ENCODE measurements at places on chromosomes 11 and 22.

DNA sequence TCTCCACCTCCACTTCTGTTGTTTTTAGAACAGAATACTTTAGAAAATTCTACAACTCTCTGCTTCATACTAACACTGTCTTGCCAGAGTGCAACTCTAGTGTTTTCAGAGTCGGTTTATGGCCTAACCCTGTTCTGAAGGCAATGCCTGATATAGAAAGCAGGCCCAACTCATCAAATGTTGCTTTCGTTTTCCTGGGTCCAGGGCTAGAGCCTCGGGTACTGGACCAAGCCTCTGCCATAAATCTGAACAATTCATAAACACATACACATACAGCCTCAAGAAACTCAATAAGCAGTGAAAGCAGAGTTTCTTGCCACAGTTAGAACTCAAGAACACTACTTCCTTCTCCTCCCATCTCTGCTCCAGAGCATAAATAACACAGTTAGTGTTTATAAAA, 9.8 kb downstream of the TMEM218 start:
- no peak for DNase-seq

DNA sequence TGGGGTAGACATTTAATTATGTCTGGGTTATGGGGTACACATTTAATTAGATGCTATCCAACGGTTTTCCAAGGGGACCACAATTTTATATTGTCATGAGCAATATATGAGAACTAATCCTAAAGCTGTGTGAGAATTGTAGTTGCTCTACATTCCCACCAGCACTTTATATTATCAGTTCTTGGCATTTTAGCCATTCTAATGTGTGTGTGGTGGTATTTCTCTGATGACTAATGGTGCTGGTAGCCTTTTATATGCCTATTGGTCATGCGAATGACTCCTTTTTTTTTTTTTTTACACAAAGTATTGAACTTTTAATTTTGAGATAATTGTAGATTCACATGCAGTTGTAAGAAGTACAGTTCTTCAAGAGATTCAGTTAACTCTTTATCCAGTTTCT, 26.2 kb downstream of the TMEM135 start:
- no peak for DNase-seq

GRCh38 chr11:107263844-107264563, 193.6 kb downstream of the CWF19L2 start:
- DNase-seq, result no peak

DNA sequence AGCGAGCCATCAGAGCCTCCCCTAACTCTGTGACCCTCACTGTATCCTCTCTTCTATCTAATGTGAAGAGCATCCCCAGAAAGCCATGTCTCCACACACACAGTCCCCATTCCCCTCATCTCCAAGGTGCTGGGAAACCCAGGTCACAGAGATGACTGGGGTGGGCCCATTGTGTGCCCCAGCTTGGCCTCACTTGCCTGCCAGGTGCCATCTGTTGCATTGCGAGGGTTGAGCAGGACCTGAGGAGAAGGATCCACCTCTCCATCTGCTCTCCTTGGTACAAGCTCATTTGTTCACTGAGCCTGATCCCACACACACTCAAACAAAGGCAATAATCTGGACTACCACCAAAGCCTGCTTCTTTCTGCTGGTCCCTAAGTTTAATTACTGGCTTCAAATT, 118.8 kb downstream of the SPATA19 start:
- DNase-seq, result no peak

GRCh38 chr11:36567694-36568093, at the start of gene RAG1:
Gene RAG1 (plus strand): TSS chr11:36568007. CDS start chr11:36573305, 5,298 bp downstream.
- no peak for DNase-seq

- no peak for DNase-seq
Observed at GRCh38 chr11:72955466-72955865, 141.3 kb downstream of the ATG16L2 start.

DNA sequence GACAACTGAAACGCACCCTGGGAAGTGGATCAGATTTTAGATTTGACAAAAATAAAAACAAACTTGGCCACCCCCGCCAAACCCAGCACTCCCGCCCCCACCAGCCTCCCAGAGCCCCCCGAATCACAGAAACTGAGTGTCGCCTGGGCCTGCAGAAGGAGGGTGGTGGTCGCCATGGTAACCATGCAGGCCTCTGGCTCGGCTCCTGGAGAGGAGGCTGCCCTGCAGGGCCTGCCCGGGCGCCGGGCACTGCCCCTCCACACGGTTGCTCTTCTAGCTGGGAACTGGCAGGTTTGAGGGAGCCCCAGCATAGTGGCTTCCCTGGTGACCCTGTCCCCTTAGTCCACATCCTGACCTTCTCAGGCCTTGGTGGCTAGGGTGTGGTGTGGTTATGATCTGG, 19.3 kb downstream of the CACNA1I start:
- DNase-seq, result no peak

DNA sequence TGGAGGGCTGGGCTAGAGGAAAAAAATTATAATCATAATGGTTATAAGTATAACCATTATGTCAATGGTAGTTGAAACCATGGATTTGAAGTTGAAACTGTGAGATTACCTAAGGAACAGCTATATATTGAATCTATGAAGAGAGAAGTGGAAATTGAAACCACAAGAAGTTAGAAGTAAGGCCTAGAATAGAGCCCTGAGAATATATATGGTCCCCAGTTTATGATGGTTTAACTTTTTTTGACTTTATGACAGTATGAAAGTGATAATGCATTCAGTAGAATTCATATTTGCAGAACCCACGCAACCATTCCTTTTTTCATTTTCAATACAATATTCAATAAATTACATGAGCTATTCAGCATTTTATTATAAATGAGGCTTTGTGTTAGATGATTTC, 15.0 kb downstream of the AASDHPPT start:
- DNase-seq, result no peak

DNA sequence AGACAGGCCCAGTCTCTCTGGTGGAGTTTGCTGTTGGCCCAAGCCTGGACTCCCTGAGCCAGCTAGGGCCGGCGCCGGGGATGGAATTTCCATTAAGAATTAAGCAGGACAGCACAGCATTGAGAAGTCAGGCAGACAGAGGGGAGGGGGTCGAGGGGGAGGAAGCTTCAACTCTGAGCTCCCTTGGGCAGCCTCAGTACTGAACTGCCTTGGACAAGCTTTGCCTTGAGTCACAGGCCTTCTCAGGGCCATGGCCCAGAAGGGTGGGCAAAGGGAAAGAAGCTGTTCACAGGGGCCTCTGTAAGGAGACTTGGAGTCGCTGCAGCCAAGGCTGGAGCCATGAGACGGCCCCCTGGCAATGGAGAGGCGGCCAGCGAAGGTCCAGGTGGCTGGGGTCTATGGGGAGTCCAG, 2.6 kb upstream of the INSC start:
- no peak for DNase-seq

All from activated T-helper 1 cell treated with anti-CD3 and anti-CD28 coated beads, Interleukin-2, amount 50 U/mL, for 16 hours (primary cell).